ENCODE measurements at places on chromosomes 13 and 19.

- DNase-seq: no peak
Observed at GRCh38 chr13:27679396-27679795, 57.7 kb downstream of the POLR1D start.

DNA sequence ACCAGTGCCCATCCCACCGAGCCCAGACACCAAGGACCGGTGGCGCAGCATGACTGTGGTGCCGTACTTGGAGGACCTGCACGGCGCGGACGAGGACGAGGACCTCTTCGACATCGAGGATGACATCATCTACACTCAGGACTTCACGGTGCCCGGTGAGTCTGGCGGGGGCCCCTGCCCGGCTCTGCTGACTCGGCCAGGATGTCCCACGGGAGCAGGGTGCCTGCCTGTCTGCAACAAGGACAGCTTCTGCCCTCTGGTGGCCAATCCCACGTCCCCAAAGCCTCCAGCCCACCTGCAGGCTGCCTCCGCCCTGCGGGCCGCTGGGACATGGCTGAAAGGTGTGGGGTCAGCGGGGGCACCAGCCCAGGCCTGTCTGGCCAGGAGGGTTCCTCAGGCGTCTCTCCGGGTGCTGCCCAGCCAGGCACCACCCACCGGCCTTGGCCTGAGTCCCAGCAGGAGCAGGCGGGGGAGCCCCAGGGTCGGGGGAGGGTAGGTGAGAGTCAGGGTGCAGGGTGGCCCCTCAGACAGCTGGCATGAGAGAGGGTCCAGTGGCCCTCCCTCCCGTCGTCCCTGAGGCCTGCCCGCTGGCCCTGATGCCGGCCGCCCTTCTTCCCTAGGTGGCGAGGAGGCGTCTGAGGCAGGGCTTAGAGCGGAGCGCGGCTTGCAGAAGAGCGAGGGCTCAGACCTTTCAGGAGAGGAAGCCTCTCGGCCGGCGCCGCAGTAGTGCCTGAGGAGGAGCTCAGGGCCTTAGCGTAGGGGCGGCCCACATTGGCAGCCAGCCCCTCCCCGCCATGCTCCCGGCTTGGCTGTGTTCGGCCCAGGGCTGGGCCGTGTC lies 14.6 kb downstream of the CBARP start:
- DNase-seq: no peak

DNA sequence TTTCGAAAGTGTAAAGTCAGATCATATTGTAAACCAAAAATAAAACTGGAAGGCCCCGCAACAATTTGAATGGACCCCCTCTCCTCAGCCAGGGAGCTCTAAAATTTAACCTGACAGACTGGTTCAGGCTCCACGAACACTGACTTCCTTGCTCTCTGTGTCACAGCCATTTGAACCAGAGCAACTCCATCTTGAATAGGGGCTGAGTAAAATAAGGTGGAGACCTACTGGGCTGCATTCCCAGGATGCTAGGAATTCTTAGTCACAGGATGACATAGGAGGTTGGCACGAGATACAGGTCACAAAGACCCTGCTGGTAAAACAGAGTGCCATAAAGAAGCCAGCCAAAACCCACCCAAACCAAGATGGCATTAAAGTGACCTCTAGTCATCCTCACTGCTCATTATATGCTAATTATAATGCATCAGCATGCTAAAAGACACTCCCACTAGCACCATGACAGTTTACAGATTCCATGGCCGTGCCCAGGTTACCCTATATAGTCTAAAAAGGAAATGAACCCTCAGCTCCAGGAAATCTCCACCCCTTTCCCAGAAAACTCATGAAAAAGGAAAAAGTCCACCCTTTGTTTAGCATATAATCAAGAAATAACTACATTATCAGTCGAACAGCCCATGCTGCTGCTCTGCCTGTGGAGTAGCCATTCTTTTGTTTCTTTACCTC lies 43.1 kb downstream of the RFXAP start:
- DNase-seq: no peak

DNA sequence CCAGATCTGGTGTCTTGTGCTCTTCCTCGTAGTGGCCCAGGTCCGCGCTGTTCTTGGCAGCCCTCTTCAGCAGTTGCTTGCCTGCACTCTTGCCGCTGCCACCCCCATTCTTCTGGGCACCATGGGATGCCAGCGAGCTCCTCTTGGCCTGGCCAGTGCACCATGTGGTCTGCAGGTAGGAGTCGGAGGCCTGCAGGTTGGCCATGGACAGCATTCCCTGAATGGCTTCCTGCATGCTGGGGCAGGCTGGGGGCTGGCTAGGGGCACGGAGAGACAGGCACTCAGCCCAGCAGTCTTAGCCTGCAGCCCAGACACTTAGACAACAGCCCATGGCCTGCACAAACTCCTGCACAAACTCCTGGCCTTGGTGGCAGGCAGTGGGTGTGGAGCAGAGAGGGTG lies 234.9 kb downstream of the TUBA3C start:
- no peak for DNase-seq

DNA sequence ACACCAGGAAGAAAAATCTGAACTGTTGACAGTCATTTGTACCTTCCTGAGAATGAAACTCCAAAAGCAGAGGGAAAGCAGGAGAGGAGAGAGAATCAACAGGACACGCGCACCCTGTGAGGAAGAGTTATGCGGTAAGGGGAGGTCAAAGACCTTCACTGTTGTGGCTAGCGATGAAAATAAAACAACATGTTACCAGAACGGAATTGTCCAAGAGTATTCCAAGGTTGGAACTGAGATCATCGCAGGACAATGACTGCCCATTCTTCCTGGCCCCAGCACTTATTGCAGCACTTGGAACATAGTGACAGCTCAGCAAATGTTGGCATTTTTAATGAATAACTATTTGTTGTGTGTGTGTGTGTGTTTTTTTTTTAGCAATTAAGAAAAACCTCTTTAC lies 176.0 kb upstream of the TSC22D1 start:
- DNase-seq: no peak

GRCh38 chr13:66322936-66323335 lies 907.2 kb downstream of the PCDH9 start:
- DNase-seq: no peak

DNA sequence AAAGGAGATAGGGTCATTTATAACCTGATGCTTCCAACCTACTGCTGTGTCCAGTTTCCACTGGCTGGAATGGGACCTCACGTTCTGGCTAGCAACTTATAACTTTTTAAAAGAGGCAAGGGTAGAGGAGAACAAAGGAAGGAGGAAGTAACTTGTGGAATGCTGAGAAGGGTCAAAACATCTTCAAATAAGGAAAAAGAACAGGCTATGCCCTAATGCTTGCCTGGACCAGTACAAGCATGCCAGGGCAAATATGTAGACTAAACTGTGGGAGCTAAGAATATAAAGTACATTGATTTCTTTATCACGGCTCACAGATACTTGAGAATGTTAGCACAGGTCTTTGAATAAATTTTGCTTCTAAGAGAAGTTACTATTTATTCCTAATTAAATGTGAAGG lies 1.5 kb upstream of the ZNF561 start:
- no peak for DNase-seq

DNA sequence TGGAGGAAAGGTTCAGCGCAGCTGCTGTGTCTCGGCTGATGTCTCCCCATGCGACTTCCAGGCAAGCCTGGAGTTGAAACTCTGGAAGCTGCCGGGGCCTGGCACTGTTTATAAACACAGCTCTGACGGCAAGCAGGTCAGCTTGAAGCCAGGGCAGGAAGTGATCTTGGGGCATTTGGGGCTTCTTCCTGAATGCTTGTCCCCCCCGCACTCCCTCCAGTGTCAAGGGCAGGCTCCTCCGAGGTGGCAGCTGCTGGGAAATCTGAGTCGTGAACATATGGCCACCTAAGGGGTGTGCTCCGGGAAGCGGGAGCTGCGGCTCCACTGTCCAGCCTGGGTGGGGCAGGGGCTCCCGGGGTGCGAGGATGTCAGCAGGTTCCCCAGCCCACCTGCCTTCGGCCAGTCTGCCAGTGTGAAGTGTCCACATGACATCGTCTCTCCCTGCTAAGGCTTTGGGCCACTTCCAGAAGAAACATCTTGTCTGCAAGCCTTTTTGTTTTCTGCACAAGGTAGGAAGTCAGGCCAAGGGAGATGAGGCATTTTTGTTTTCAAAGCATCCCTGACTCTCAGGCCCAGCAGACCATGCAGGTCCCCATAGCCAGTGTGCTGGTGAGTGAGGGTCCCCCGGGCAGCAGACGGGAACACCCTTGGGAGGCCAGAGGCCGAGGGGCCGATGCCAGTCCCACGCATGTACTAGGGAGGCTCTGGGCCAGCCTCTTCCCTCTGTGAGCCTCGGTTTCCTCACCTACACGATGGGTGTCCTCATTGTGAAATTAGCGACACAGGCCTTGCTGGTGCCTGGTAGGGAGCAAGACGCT lies 2.7 kb downstream of the PIAS4 start:
- no peak for DNase-seq

DNA sequence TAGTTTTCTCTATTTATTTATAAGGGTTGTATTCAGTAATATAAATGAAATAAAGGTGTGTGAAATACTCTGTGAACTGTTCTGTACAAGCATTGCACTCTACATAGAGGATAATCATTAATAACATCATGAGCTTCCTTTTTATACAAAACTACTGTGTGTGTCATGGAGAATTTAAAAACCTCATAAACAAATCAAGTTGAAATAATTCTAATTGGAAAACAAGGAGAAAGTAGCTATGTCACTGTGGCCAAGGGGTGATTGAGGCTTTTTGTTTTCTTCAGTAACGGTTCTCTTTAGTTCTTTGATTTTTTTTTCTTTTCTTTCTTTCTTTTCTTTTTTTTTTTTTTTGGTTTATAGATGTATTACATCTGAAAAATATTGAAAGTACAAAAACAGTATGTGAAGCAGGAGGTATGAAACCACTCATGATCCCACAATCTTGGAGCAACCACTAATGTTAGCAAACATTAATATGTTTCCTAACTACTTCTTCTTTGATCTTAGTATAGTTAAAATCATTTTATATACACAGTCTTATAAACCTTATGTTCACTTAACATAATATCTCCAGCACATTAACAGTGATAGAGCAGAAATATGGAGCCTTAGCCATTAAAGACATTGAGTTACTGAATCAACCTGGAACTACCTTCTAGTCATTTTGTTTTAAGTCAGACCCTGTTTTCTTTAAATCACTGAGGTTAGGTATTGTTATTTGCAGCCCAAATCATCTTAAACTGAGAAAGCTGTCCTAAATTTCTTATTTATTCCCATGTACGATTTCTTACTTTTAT lies 45.4 kb downstream of the WDFY2 start:
- no peak for DNase-seq

GRCh38 chr19:30178721-30179402 lies 193.3 kb upstream of the ZNF536 start:
- DNase-seq: no peak

GRCh38 chr19:1173159-1173844 lies 766 bp downstream of the SBNO2 start:
- no peak for DNase-seq

GRCh38 chr19:19232261-19232721 lies 20.5 kb downstream of the NCAN start:
- DNase-seq: no peak

DNA sequence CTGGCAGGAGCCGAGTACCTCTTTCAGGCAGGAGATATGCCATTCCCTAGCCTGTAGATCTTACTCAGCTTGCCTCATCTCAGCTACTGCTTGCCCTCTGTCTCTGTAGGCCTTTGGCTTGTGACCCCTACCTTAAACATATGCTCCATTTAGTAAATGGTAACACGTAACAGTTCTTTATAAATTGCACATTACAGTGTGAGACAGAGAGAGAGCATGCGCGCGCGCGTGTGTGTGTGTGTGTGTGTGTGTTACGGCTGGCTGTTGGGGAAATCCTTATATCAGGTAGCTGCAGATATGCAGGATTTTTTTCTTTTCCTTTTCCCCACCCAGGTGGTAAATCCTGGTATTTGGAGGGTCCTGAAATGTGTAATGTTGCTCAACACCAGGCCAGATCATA lies 4.2 kb downstream of the SPINT2 start:
- DNase-seq: no peak

GRCh38 chr19:12969292-12969988 lies at the start of gene DAND5:
DAND5 (plus strand) TSS chr19:12969576; CDS start chr19:12969661, 85 bp downstream.
- no peak for DNase-seq

- no peak for DNase-seq
Observed at GRCh38 chr19:33399081-33399744, 25.7 kb downstream of the CEBPG start.

DNA sequence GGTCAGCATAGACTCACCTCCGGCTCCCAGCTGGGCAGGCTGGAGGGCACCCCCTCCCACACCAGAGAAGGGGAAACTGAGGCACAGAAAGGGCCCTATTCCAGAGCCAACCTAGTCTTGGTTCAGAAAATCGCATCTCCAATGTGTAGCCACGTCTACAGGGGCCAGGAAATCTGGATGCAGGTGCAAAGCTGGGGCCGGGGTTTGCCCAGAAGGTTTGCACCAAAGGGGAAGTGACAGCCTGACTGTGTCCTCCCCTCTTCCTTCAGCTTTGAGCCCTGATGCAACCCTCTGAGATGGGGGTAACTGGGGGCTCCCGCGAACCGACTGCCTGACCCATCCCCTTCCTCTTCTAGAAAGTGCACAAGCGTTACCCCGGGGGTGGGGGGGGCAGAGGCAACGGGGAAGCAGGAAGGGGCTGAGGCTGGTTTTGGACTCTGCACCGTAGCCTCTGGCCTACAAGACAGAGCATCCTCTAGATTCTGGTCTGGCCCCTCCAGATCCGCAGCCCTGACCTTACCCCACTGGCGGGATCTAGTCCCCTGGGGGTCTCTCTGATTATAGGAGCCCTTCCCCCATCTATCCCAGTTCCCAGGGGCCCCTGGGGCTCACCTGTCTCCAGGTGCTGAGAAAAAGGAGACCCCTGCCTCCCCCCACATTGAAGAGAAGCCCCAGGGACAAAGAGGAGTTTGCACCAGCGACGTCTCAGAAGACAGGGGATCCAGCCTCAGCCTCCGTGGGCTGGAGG lies 1.1 kb upstream of the ONECUT3 start:
- no peak for DNase-seq

DNA sequence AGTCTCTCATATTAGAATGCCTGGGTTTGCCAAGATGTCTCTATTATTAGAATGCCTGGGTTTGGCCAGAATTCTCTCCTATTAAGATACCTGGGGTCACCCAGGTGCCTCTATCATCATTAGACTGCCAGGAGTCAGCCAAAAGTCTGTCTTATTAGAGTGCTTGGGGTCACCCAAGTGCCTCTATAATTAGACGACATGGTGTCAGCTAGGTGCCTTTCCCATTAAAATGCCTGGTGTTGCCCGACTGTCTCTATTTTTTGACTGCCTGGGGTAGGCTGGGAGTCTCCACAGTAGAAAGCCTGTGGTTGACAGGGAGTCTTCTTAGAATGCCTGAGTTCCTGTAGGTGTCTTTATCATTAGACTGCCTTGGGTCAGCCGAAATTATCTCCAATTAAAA lies 1536.6 kb downstream of the UQCRFS1 start:
- no peak for DNase-seq

- DNase-seq: no peak
Observed at GRCh38 chr13:33472446-33472845, 186.9 kb upstream of the STARD13 start.

DNA sequence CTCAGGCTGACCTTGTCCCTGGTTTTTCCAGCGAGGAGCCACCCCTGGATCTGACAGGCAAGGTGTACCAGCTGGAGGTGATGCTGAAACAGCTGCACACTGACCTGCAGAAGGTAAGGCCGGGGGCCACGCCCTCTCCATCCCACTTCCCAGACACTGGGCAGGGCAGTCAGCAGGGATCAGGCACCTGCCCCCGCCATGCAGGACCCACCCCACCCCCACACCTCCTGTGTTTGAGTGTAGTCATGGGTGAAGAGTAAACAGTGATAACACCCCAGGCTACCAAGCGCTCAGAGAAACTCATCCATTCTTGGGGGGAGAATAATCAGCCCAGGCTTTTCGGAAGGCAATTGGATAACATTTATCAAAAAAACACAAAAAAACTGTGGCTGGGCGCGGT lies 19.9 kb downstream of the DPF1 start:
- DNase-seq: no peak
